HuH-7.5 (cell line): ENCODE measurements at places on chromosomes 2 and 18.

DNA sequence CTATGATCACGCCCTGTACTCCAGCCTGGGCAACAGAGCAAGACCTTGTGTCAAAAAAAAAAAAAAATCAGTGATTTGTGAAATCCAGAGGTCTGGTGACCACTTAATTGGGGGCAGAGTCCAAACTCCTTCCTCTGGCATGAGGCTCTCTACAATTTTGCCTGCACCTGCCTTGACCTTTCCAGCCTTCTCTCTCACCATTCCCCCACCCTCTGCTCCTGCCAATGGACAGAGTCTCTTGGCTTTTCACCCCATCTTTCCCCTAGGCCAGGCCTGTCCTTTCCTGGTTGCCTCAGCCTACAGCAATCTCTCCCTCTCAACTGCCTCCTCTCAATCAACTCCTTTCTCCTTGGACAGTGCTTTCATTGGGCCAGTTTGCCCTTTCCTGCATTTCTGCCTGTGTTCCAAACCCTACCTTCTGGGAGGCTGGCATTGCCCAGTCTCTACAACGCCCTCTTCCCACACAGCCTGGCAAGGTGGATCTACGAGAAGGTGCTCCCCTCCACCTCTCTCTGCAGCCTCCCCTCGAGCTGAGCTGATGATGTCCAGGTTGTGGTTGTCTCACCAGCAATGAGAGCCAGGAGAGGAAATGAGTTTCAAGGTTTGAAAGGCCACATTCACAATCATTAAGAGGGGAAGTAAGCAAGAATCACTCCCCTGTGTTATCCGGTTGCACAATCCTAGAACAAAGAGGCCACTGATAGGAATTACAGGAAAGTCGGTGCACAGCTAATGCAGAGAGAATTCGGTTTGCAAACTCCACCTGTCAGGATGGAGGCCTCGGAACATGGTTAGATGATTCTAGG lies 39.5 kb upstream of the NPAS2 start:
- peak; percentile 58 for DNase-seq

GRCh38 chr2:44553456-44553855 lies 191.7 kb downstream of the CAMKMT start:
- DNase-seq, result no peak

DNA sequence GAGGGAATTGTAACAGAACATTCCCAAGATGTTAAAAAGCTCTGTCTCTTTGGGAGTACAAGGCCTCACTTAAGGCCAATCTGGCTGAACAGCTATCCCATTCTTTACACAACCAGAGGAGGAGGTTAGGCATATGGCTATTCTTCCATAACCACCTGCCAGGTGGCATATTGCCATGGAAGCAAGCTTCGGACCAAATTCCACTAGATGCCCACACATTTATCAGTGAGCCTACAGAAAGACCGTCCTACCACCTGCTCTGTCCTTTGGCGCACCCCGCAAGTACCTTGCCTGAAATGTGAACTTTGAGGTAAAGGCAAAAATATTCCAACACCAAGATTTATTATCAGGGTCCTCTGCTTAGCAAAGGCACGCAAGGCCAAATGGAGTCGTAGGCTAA lies 519.9 kb upstream of the TNP1 start:
- DNase-seq, result no peak

- no peak for DNase-seq
Measured at GRCh38 chr18:50697509-50697908, 122.3 kb downstream of the MRO start.

DNA sequence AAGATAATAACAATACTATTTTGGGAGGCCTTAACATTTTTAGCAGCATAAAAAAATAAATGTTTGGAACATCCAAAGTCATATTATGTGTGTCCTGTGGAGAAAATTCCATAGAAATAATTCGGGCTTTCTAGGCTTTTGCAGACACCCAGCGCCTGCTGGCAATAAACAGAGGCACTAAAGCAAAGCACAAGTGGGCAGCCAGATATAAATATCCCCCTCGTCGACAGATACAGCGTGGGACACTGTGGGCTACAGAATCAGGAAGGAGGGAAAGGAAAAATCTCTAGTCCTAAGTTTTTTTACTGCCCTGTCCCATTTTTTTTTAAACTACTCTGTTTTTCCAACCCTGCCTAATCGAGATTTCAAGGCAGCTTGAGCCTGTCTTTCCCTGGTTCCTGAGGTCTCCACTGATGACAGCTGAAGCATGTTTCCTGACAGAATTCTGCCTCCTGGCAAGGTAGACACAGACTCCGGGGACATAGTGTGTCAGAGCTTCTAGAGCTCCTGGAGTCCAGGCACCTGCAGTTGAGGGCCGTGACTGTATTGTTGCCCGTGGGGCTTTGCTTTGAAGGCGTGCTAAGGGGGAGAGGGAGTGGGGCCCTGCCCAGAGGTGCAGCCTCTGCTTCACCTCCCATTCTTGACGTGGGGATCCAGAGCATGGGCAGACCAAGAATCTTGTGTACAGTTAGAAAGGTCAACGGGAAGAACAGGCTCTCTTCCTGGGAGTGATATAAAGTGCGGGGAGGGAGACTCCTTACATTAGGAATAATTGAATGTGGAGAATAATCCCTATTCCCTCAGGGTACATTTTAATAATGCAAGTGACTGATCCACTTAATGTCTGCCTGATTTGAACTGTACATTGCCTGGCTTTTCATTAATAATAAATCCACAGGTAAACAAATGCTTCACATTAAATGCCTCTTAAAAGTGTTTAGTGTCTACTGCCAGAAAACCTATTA lies 232.3 kb downstream of the DCC start:
- no peak for DNase-seq

DNA sequence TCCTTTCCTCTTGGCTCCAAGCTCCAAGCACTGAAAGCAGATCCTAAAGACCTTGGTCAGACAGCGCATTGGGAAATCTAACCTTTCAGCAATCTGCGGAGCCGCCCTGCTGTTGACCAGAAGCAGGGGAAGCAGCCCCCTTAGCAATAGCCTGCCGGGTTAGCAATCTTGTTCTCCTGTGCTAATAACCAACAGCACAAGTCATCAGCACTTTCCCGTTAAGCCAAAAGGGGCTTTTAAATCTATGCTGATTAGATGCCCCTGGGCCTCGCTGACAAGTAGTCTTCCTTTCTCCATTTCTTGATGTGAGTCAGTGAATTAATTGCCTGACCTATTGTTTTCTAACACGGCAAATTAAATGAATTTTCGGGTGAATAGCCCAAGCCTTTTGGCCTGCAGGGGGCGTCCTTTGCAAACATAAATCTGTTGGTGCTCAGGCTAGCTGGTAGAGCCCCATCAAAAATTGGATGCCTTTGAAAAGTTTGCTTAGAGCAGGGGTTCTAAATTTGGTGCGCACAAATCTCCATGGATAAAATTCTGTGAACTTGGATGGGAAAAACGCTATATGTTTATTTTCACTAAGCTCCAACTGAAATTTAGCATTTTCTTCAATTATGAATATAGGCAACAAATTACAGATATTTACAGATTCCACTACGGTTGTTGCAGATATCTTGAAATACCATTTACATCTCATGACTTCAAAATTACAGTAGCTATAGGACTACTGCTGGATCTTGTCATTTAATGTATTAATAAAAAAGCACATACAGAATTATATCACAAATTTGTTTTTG lies 24.6 kb downstream of the MAIP1 start:
- DNase-seq, result no peak

GRCh38 chr2:95275601-95276243 lies 1.5 kb downstream of the PROM2 start:
- DNase-seq, result no peak

- no peak for DNase-seq
Measured at GRCh38 chr2:218366621-218367414, 10.2 kb downstream of the CATIP start.

- no peak for DNase-seq
Measured at GRCh38 chr2:239630618-239631286, 229.9 kb upstream of the HDAC4 start.

GRCh38 chr2:50922506-50922905 lies 109.4 kb downstream of the NRXN1 start:
- no peak for DNase-seq
